ENCODE measurements at places on chromosomes 6 and 20.

GRCh38 chr6:106097411-106098231, 11.5 kb downstream of the PRDM1 start:
- no peak for DNase-seq

GRCh38 chr6:77217896-77218295, 245.4 kb downstream of the HTR1B start:
- no peak for DNase-seq

DNA sequence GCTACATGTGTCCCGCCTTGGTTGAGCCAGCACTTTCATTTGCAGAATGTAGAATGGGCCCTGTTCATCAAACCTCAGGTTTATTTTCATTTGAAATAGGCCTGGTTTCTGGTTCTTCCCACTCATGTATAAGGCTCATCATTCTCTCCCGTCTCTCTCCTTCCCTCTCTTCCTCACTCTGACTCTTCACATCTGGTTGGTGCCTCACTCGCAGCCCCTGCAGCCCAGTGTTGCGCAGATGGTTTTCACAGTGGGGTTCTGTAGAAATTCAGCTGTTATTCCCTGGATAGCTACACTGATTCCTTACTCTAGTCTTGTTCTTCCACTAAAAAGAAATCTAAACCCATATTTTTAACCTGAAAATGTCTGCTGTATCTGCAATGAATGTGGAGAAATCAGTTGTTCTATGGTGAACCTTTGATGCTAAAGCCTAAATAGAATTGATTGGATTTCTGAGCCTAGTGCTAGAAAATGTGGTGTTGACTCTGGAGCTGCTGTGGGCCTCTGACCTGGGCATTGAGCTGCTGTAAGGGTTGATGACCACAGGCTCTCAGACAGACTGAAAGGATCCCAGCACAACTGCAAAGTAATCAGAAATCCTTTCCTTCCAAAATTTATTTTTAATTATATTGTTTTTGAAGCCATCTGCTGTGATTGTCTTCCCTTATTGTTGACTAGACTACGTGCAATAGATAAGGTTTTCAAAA, 150.3 kb downstream of the TMEM242 start:
- DNase-seq, result no peak

GRCh38 chr6:7315948-7316365, 3.0 kb upstream of the SSR1 start:
- DNase-seq, result no peak

- DNase-seq, result no peak
Measured at GRCh38 chr6:20805021-20805420, 270.8 kb downstream of the CDKAL1 start.

GRCh38 chr6:9116026-9116425, 680.7 kb upstream of the SLC35B3 start:
- no peak for DNase-seq

DNA sequence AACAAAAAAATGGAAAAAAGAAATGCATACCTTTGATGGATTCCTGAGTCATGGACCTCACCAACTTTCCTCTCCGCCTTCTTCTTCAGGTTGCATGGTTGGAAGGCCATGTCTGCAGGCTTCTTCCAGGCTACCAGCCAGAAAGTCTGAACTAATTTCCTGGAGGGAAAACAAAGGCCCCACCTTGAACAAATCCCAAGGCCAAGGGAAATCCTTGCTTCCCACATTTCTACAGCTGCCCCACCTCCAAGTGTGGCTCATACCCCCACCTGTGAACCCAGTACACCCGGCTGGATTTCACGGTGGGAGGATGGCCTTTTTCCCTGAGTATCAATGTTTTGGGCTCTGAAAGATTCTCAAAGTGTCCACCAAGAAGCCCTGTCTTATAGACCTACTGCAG, 22.4 kb downstream of the IL17A start:
- no peak for DNase-seq

DNA sequence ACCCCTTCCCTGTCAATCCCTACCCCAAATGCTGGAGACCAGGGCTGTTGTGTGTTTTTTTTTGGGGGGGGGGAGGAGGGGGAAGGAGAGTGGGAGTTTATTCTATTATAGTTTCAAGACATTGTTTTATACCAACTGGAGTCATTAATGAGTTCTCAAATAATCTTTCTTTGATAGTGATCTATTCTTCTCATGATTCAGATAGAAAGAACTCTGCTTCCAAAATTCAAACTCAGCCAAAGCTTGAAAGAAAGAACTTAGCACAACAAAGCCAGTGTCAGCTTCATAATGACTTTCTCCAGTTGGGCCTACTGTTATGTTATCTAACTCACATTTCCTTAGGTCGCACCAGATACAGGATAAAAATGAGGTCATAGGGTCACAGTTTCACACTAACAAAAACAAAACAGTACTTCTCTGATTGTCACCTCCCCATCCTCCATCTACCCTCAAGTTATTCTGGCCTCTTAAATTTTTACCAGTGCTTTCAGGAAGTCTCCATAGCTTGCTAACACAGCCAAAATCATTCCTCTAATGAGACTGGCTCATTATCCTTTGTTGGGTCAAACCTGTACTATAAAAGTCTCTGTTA, 19.0 kb upstream of the MAP3K7 start:
- DNase-seq, result no peak

DNA sequence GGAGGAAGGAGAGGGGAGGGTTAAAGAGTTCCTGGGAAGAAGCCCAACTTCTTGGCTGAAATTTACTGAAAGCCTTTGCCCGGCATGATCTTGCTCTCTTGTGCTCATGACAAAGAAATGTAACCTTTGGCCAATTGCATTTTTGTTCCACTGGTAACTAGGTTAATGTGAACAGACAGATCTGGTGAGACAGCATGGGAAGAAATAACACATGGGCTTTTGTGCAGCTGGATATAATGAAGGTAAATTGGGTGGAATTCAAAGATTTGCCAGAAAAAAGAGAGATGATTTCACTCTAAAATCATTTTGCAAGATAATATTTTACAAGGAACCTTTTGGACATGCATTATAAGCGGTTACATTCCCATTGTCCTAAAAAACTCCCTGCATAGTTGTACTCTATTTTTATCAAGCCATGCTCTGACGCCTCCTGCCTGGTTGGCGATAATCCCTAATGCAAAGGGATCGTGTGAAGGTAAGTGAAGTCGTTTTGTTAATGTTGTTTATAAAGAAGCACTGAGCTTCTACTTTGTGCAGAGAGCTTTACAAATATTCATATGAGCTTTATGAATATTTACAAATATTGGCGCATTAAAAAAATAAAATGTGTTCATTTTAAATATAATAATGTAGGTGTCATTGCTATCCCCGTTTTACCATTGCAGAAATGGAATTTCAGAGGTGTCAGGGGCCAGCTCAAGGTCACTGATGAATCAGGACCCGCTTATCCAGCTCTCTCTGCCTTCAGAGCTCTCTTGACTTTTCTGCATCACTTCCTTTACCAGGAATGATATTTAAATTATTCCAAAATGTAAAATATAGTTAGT, 161.3 kb upstream of the AGPAT4 start:
- DNase-seq, result no peak

GRCh38 chr20:25221592-25222460, 26.1 kb upstream of the PYGB start:
- no peak for DNase-seq

DNA sequence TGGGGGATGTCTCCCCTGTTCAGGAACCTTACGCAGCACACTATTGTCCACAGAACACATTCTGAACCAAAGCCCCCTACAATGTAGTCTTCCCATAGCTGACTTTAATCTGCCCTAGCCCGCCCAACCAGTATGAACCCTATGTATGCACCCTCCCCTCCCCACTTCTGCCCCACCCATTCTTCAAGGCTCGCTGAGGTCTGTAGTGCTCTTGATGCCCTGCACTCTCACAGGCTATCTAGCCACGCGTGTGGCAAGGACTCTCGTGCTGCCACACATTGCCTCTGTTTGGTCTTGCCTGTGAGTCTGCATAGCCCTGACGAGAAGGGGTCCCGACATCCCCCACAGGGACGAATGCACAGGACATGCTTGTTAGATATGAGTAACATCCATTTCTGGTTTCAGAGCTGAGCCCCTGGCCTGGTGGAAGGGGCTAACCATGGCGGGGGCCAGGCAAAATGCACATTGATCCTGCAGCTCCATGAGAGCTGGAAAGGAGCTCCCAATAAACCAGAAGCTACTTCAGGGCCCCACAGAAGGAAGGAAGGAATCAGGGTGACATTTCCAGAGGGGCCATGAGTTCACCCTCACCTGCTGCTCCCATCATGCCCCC, 22.6 kb downstream of the MOCS1 start:
- DNase-seq, result no peak

- no peak for DNase-seq
Measured at GRCh38 chr20:19620446-19620845, 137.6 kb upstream of the RIN2 start.

DNA sequence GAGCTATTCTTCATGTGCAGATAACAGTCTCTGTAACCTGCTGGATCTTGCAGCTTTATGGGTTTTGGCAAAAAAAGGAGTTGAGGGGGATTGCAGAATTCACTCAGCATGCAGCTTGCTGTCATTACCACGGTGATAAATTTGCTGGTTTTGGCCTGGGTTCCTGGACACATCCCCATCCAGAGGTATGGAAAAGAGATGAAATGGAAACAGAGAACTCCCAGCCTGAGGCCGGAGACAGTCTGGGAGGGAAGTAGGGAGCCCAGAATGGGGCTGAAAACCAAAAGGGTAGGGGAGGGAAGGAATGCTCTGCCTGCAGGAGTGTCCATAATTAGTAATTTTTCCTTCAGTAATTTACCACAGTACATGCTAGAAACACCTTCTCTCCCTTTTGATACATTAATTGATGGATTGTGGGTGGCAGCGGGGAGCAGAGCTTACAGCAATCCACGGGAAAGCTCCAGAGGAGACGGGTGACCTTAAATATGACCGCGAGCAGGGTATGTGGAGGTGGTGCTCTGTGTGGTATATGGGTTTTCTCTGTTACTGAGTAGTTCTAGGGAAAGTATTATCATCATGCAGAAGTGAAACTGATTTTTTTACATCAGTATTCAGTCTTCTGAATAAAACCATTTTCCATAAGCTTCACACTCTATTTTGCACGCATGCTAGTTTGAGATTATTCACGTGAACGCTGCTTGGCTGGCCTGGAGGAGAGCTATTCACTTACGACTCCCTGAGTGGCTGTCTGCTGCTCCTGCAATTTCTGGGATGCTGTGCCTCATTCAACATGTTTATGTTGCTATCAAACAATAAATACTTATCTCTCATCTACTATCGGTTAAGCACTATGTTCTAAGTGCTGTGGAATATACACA, 66.3 kb upstream of the KCNK16 start:
- DNase-seq, result no peak

- DNase-seq, result no peak
Measured at GRCh38 chr6:138347864-138348263, 29.8 kb upstream of the SMIM28 start.

DNA sequence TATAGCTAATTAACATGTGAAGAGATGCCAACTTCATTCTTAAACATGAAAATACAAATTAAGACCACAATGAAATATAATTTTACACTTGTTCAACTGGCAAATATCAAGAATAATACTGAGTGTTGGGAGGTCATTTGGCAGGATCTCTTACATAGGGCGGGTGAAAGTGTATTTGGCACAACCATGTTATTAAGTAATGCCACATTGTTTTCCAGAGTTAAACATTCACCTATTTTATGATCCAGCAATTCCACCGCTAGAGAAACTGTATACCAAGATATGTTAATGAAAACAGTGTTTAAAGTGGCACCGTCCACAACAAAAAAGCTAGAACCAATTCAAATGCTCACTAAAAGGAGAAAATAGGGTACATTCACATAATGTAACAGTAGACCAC, 14.1 kb downstream of the MOCS1 start:
- DNase-seq, result no peak

DNA sequence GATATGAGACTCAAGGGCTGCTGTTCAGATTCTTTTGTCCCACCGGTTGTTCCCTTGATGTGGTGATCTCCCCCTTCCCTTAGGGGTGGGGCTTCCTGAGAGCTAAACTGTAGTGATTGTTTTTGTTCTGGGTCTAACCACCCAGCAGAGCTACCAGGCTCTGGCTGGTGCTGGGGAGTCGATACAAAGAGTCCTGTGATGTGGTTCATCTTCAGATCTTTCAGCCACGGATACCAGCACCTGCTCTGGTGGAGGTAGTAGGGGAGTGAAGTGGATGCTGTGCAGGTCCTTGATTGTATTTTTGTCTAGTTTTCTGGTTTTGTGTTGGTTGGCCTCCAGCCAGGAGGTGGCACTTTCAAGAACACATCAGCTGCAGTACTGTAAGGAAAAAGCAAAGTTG, 801.6 kb downstream of the EPHA7 start:
- no peak for DNase-seq

DNA sequence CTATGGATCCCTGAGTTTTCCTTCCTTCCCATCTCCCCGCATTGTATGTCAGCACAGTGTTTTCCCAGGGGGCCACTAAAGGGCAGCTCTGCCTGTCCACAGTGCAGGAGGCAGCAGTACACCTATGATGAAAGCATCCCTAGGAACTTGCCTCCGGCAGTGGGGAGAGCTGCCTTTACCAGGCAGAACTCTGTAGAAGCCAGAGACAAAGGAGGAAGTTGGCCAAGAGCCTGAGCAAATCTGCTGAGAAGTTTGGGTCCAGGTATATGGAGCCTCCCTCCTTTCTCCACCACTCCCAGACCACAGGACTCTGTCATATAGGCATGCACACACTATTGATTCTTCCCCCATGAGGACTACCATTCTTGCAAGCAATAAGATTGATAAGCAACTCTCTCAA, 282.7 kb downstream of the TBC1D7 start:
- no peak for DNase-seq

GRCh38 chr6:74409447-74409846, 713.4 kb downstream of the CD109 start:
- no peak for DNase-seq

GRCh38 chr6:44042989-44043478, 84.2 kb downstream of the MRPL14 start:
- DNase-seq, result no peak

- no peak for DNase-seq
Measured at GRCh38 chr20:51284871-51285270, 257.6 kb downstream of the NFATC2 start.

- DNase-seq, result no peak
Measured at GRCh38 chr6:66699385-66699784, 992.4 kb upstream of the EYS start.

DNA sequence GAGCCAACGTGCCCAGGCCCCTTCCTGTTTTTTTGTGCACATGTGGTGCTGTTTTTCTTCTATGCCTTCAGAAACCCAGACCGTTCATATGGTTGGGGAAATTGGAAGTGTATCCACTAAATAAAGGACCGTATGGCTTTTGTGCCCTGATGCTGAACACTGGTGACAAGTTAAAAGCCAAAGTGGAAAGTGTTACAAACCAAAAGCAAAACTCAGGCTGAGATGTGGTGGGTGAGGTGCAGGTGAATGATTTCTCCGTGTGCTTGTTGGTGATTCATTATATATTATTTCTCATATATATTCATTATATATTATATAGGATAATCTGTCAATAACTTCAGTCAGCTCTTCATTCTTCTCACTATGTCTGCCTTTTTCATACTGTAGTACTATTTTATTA, 148.6 kb downstream of the SOBP start:
- no peak for DNase-seq
